ENCODE measurements at places on chromosomes 4 and X.
A peak's percentile ranks its signal among the peaks of the same experiment; 100 is the strongest.

- DNase-seq, result no peak
Measured at GRCh38 chr4:144213371-144213770, 72.9 kb upstream of the GYPA start.

GRCh38 chrX:71367396-71367795 lies 1.2 kb downstream of the TAF1 start:
- DNase-seq, result peak; percentile 11

- peak; percentile 32 for DNase-seq
Measured at GRCh38 chr4:184279496-184280061, 61.9 kb upstream of the ENPP6 start.

DNA sequence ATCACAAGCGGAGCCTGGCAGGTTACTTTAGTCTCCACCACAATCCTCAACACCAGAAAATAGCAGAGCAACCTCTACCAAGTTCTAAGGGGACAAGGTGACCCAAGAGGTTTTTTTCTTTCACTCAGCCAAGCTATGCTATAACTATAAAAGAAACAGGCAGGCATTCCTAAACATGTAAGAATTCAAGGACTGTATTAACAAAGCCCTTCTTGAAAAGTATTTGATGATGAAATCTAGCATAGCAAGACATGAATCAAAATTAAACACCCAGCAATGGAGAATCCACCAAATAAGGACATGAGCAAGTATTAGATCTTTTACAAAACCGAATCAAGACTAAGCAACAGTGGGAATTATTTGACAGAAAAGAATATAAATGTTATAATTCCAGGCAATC lies 25.7 kb upstream of the C1QTNF7 start:
- DNase-seq, result no peak

Data from foreskin fibroblast (primary cell).